Forelimb muscle (tissue), 1 donor: ENCODE measurements at places on chromosomes 4 and X.

GRCh38 chr4:86706923-86707597 lies 112.9 kb downstream of the PTPN13 start:
- DNase-seq: no peak

GRCh38 chr4:139873111-139873860 lies 207.7 kb downstream of the MGST2 start:
- no peak for DNase-seq

GRCh38 chrX:149453030-149453429 lies 52.1 kb downstream of the IDS start:
- no peak for DNase-seq

DNA sequence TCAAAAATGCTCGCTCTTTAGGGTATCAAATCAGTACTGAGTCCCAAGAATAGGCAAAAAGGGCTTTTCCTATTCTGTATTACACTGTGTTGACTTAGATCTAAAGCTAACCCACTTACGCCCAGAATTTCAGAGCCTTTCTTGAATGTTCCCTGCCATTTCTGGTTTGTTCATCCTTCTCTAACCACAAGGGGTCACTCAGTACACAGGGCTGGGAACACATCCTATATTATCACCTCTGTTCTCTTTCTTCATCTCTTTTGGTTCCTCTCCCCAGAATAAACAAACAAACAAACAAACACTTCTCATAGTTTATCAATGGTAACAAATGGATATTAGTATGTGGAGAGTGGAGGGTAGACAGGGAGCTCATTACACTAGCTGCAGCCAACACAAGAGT lies 25.5 kb upstream of the MORC4 start:
- no peak for DNase-seq

GRCh38 chr4:178799204-178799603 lies 1357.0 kb upstream of the AGA start:
- DNase-seq: no peak

DNA sequence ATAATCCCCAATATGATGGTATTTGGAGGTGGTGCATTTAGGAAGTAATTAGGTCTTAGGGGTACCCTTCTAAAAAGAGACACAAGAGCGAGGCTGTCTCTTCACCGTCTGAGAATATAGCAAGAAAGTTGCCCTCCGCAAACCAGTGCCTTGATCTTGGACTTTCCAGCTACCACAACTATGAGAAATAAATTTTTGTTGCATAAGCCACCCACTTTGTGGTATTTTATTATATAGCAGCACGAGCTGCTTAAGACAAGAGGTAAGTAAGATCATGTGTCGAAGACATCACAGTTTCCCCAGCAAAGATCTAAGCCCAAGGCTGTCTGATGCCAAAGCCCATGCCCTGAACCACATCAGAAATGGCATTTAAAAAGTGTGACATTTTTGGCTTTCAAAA lies 9.6 kb upstream of the EXOSC9 start:
- DNase-seq: no peak

DNA sequence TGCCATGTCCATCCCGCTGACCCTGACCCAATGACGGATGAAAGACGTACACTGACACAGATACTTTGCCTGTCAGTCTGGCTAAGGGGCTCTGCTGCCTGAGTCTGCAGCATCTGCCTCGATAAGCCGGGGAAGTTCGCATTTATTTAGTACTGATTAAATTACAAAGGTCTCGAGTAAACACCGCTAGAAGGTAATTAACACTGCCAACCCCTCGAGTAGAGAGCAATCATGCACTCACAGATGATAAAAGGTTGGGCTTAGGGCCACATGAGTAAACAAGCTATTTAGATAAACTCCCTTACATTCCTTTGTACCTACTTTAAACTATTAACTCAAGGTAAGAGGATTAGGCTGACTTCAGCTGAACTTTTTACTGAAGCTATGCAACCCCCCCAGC lies 16.0 kb upstream of the RBMXL3 start:
- no peak for DNase-seq

DNA sequence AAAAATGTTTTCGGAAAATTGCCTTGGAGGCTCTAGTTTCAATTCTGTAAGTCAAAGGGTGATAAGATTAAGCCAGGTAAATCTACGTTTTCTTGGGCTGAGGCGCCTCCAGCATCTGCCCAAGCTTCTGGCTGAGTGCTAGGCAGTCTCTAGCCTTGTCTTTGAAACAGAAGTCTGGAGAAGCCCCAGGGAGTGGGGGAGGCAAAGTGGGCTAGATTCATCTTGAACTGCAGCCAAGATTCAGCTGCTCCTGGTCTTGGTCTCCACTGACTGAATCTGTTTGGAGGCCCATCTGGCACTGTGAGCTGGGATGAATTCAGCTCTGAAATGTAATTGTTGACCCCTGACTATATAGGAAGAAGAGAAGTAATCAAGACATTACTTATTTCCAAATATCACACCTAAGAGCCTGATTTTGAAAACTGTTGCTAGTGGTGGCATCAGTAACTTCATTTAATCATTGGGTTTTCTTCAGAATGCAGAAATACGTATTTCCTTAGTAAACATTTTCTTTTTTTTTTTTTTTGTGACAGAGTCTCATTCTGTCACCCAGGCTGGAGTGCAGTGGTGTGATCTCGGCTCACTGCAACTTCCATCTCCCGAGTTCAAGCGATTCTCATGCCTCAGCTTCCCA lies 187.3 kb upstream of the LEF1 start:
- no peak for DNase-seq

DNA sequence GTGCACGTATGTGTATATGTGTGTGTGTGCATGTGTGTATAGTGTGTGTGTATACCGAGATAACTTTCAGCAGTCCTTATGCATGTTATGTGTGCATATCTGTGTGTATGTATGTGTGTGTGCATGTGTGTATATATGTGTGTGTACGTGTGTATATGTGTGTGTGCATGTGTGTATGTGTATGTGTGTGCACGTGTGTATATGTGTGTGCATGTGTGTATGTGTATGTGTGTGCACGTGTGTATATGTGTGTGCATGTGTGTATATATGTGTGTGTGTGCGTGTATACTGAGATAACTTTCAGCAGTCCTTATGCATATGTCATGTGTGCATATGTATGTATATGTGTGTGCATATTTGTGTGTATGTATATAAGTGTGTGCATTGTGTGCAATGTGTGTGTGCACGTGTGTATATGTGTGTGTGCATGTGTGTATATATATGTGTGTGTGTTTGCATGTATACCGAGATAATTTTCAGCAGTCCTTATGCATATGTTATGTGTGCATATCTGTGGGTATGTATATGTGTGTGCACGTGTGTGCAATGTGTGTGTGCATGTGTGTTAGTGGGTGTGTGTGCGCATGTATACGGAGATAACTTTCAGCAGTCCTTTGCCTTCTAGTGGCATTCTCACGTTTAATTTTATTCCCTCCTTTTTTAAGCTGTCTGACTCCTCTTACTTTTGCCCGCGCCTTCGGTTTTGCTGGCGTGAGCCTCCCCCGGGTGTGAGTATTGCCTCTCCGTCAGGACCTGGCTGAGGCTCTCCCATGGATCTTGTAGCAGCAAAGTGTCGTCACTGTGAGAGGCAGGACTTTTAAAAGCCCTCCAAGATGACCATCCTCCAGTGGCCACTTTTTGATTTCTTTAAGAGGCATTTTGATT lies 99.6 kb upstream of the SHOX start:
- no peak for DNase-seq

GRCh38 chr4:133720001-133720400 lies 481.6 kb downstream of the PABPC4L start:
- DNase-seq: no peak

GRCh38 chrX:101385795-101386541 lies at the start of gene BTK:
BTK (minus strand) TSS chrX:101386191; CDS start chrX:101375284, 10,907 bp downstream.
- no peak for DNase-seq

- DNase-seq: no peak
Measured at GRCh38 chr4:90220459-90220858, 93.3 kb downstream of the CCSER1 start.

GRCh38 chr4:116243431-116243830 lies 841.9 kb downstream of the TRAM1L1 start:
- no peak for DNase-seq

GRCh38 chrX:38489341-38489740 lies 72.0 kb upstream of the TSPAN7 start:
- no peak for DNase-seq

- DNase-seq: no peak
Measured at GRCh38 chr4:59818656-59819055, 1381.5 kb upstream of the ADGRL3 start.

DNA sequence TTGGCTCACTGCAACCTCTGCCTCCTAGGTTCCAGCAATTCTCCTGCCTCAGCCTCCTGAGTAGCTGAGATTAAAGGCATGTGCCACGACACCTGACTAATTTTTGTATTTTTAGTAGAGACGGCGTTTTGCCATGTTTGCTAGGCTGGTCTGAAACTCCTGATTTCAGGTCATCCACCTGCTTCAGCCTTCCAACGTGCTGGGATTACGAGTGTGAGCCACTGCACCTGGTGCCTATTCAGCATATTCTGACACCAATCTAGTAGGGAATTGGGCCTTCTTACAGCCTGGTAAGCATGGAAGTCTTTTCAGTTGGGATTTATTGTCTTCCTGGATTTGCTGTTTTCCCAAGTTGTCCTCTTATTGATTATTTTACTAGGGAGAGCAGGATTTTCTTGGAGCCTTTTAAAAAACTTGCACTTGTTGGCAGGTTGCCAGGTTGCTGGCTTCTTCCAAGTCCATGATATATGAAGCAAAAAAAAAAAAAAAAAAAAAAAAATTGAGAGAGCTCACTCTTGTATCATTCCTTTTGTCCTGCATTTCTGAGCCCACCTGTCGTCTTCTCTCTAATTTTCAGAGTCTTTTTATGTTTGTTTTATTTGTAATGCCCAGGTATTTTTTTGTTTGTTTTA lies 43.7 kb downstream of the TMPRSS11E start:
- DNase-seq: no peak

GRCh38 chrX:10111364-10112148 lies 45.2 kb upstream of the CLCN4 start:
- no peak for DNase-seq

GRCh38 chrX:126820700-126821420 lies 1.3 kb downstream of the PRR32 start:
- DNase-seq: no peak

DNA sequence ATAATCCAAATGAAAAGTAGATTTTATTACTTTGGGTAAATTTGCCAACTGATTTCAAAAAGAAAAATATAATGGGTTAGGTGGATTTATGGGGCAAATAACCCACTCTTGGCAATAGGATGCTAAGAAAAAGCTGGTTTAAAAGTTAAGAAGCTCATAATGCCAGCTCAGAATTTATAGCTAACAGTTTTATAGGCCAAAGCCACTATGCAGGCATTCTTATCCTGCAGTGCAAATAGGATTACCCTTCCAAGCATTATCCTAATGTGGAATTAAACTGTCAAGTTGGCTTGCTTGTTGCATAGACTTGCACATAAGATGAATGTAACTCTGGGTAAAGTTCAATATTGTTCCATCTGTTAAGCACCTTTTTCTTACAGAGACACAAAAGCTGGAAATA lies 703.0 kb downstream of the PCDH18 start:
- DNase-seq: no peak
